Femur (tissue), 1 donor: ENCODE measurements at places on chromosomes 6 and 20.

- no peak for DNase-seq
Measured at GRCh38 chr6:139982652-139983295, 608.3 kb upstream of the CITED2 start.

- DNase-seq = peak; percentile 21
Measured at GRCh38 chr20:3659492-3660261, 3.5 kb downstream of the GFRA4 start.

DNA sequence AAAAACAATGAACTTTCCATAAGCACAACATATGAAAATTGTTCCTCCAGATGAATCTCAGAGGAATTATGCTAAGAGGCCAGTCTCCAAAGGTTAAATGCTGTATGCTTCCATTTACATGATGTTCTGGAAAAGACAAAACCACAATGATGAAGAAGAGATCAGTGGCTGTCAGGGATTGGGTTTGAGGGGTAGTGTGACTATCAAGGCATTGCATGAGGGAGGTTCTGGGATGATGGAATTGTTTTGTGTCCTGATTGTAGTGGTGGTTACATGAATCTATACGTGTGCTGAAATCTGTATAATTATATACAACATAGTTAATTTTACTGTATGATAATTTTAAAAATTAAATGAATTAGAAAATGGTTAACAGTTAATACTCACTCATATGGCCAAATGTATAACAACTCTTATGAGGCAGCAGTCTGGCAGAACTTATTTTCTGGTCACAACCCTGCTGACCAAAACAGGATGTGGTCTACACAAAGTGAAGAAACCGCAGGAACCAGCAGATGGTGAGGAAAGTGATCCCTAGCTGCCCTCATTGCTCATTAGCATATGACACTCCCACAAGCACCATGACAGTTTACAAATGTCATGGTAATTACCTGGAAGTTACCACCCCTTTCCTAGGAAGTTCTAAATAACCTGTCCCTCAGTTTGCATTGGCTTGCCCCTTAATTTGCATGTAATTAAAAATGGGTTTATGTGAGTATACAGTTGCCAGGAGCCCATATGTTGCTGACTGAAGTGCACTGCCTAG is 31.9 kb downstream of the NSFL1C start:
- peak; percentile 50 for DNase-seq

- peak; percentile 52 for DNase-seq
Measured at GRCh38 chr6:110475066-110475653, 1.3 kb downstream of the SLC22A16 start.

GRCh38 chr6:112118034-112118433 is 30.6 kb downstream of the FAM229B start:
- no peak for DNase-seq

DNA sequence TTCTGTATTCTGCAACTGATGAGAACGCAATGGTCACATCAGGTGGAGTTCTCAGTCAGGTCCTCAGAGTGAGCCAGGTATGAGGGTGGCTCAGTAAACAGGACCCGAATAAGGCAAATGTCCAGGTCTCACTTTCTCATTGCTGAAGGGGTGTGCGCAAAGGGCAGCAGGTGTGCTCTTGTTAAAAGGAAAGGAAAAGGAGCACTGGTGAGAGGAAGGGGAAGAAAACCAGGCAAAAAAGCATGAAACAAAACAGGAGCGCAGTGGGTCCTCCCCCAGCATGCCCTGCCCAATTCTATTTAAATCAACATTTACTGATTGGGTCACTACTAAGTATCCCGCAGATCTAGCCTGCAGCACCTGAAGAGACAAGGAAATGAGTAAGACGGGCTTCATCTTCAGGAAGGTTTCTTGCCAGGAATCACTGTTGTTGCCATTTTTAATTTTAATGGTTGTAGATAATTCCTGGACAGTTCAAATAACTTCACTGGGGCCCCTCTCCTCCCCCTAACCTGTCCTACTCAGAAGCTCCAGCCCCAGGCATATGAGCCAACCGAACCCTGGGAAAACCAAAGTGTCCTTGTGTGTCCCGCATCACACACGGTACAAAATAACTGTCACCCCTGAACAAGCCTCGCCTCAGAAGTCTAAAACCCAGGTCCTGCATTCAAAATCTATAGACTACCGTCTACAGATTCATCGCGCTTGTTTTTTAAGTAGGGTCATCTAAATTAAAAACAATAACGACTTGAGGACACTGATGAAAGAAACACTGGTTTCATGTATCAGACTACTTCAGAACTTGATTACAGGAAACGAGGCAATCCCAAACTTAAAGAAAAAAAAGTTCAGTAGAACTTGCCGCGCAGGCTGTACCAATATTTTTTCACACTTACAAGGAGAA is 980 bp downstream of the MBOAT1 start:
- no peak for DNase-seq

- no peak for DNase-seq
Measured at GRCh38 chr6:4668271-4669179, 107.7 kb upstream of the CDYL start.

DNA sequence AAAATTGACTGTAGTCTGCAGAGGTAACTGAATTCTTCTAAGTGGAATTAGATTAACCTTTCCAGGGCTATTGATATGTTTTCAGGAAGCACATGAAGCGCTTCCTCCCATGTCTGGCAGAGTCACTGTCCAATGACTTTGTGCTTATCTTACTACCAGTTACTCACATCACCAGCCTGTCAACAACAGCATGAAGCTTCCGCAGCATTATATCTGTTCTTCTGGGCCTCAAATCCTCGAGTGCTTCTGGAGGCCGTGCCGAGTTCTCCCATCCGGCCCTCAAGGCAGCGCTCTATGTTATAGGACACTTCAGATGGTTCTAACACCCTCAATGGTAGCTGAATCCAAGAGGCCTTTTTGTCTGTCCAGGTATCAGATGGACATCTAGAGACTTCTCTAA is 33.2 kb downstream of the PSMG4 start:
- DNase-seq = peak; percentile 16

DNA sequence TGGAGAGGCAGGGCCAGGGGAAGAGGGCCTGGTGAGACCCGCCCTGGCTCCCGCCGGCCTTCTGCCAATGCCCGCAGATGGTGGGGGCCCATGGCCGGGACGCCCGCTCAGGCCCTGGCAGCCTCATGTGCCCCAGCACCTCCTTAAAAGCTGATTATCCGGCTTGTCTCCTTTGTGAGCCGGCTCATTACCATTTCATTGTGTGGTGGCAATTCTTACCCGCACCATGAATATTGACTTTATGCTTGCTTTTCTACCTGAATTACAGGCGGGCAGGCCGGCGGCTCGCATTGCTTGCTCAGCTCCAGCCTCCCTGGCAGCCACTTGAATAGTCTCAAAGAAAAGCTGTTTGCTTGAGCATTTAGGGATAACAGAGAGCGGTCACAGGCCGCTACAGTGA is 120.0 kb upstream of the JAG1 start:
- DNase-seq = no peak

GRCh38 chr6:138416206-138416605 is 12.2 kb downstream of the HEBP2 start:
- DNase-seq = no peak

- DNase-seq = peak; percentile 87
Measured at GRCh38 chr20:62818592-62819493, 2.0 kb downstream of the COL9A3 start.

GRCh38 chr6:117600008-117600743 is 2.1 kb downstream of the GOPC start:
- DNase-seq = no peak

- DNase-seq = peak; percentile 42
Measured at GRCh38 chr6:111087871-111088667, 766 bp downstream of the SLC16A10 start.

DNA sequence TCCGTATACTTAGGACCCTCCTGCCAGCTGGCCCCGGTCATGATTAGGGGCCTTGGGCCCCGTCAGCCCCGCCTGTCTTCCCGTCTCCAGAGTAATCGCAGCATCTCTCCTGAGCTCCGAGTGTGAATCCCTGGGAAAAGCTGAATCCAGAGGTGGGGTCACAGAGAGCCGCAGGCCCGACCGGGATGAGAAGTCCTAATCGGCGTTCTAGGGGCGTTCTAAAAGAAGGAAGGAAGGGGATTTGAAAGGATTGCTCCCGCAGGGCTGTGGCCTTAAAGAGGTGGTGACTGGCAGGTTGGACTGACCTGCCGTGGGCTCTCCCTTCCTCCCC is 371 bp downstream of the HMGN4 start:
- DNase-seq = no peak

GRCh38 chr6:63636518-63637021 is 968 bp downstream of the PHF3 start:
- DNase-seq = peak; percentile 63

GRCh38 chr6:35181933-35182612 is 31.7 kb upstream of the SCUBE3 start:
- DNase-seq = peak; percentile 69

DNA sequence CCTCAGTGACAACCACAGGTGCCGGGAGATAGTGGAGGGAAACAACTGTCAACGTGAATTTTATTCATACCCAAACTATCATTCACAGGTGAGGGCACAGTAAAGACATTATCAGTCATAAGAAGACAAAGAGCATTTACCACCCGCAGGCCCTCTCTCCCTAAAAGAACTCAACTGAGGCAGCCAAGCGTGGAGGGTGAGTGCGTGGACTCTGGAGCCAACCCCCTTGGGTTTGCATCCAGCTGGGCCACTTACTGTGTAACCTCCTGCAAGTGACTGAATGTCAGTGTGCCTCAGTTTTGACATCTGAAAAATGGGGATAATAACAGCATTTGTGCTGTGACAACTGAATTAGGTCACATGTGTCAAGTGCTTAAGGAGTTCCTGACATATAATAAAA is 70.6 kb upstream of the KCNK16 start:
- no peak for DNase-seq

DNA sequence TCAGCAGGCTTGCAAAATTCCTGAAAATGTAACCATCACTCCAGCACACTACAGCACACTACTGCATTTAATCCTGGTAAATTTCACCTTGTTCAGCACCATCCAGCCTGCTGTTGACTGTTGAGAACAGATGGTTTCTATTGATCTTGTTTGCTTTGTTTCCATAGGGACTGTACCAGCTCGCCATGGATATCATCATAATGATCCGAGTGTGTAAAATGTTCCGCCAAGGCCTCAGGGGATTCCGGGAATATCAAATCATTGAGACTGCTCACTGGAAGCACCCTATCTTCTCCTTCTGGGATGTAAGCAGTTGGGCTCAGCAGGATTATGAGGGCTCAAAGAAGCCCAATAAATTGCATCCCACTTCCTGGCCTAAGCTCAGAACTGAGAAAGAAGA is 4.1 kb downstream of the CNBD2 start:
- no peak for DNase-seq

DNA sequence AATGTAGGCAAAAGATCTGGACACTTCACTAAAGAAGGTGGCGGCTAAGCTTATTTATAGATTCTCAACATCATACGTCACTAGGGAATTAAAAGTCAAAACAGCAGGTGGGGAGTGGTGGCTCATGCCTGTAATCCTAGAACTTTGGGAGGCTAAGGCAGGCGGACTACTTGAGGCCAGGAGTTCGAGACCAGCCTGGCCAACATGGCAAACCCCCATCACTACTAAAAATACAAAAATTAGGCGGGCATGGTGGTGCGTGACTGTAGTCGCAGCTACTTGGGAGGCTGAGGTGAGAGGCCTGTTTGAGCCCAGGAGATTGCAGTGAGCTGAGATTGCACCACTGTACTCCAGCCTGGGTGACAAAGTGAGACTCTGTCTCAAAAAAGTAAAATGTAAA is 74.6 kb downstream of the GPX5 start:
- no peak for DNase-seq

GRCh38 chr6:5778317-5778857 is 228.3 kb downstream of the NRN1 start:
- DNase-seq = no peak

DNA sequence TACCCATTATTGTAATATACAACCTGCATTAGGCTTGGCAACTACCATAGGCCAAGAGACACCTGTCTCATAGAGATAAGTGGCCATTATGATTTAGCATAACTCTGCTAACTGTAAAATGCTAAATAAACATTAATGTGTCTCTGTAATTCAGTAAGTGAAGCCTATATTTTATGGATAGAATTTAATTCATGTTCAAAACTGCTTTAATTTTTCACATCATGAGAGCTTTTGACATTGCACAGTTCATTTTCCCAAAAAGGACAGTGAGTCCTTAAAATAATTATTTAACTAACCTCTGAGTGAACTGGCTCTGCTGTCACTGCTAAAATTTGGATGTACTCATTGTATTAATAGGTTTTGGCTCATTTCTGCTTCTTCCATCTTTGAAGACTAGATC is 41.4 kb upstream of the TMX4 start:
- no peak for DNase-seq

GRCh38 chr6:107064579-107065065 is 36.6 kb downstream of the MTRES1 start:
- DNase-seq = peak; percentile 75

DNA sequence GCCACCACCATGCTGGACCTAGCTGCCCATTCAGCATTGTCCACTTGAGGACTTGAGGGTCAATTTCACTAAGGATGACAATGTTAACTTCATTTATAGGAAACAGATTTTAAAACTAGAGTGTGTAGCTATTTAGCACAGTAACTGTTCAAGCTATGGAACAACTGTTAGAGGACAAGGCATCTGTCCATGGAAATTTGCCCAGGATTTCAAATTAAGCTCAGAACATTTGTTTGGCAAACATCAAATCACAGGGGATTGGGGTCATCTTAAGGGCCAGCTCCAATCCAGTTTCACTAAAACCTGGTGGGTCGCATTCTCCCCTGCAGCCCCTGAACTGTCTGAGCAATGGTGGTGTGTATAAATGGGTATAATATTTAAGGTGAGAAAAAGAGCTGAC is 35.1 kb downstream of the PM20D2 start:
- no peak for DNase-seq

DNA sequence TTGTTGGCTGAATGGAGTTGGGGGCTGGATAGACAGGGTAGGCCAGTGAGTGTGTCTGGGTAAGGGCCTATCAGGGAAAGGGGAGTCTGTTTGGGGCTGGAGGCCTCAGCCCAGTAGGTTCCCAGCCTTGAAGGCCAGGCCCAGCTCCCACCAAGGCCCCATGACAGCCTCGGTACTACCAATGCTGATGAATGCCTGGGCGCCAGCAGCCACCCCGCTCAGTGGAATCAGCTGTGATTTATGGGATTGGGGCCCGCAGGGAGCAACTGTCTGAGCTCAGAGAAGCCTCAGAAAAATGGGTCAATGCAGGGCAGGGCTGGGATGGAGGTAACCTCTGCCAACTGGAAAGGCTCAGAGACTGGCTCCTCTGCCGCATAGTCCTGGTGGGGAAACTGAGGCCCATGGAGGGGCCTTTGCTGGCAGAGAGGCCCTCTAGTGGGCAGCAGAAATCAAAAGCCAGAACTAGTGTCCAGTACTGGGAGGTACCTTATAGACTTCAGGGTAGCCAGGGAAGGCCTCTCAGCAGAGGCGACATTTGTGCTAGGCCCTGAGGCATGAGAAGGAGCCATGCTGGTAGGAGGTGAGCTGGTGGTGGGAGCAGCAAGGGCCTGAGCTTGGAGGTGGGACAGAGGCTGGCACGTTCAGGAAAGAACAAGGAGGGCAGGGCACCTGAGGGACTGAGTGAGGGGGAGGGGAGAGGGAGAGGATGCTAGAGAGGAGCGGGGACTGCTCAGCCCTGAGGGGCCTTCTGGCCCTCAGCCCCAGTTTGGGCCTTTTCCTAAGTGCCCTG is 36.4 kb downstream of the DLGAP4 start:
- no peak for DNase-seq

GRCh38 chr20:38995536-38996044 is 33.4 kb downstream of the DHX35 start:
- no peak for DNase-seq

GRCh38 chr6:18308070-18308735 is 43.9 kb upstream of the DEK start:
- no peak for DNase-seq

GRCh38 chr20:48374991-48375595 is 452.7 kb downstream of the PREX1 start:
- no peak for DNase-seq

GRCh38 chr20:34627458-34627857 is 49.4 kb downstream of the PIGU start:
- no peak for DNase-seq
